Right cardiac atrium (tissue), 5 donors: ENCODE measurements at places on chromosomes 16 and 17. TPM values are rescaled to one million over a fixed set of nuclear protein-coding genes. Genes with fewer than 3 reads are reported as not detected.
A peak's percentile ranks its signal among the peaks of the same experiment; 100 is the strongest.

GRCh38 chr16:75080205-75081029, 36.2 kb downstream of the LDHD start:
- no peak for DNase-seq

DNA sequence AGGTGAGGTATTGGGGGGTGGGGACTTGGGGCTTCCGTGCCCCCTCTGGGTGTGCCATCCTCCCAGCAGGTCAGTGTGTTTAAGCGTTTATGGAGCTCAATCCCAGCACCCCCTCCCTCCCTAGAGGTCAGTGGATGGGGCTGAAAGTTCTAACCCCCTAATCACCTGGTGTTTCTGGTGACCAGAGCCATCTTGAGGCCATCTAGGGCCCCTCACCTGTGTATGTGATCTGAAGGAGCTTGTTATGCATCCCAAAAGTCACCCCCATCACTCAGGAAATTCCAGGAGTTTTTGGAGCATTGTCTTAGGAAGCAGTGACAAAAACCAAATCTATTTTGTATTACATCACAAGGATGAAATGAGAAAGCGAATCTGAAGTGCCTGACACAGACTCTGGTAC, 67.8 kb upstream of the NOL11 start:
- no peak for DNase-seq

DNA sequence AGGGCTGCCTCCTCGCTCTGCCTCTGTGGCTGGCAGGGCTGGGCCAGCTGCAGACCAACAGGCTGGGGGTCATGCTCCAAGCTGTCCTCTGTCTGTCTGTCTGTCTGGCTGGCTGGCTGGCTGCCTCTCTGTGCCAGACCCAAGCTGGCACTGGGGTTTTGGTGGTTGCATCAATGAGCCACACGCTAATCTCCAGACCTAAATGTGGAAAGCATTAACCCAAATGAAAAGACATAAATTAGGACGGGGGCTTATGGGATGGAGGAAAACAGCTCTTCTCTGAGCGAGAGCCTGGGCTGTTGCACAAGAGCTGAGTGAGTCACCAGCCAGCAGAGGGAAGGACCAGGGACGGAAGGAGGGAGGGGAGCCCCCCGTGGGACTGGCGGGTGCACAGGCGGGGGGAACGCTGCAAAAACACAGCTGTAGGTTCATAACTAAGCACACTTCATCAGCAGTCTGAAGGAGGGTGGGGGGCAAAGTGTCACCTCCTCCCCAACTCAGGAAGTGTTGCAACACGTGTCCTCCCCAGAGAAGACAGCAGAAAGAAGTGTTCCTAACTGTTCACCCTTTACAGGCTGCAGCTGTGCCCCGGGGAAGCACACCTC, 83.4 kb downstream of the GAS7 start:
- DNase-seq: peak; percentile 96

- no peak for DNase-seq
Measured at GRCh38 chr16:20349615-20350014, 2.9 kb downstream of the UMOD start.

GRCh38 chr16:84504420-84505248, at the start of gene MEAK7:
MEAK7 (minus strand) TSS chr16:84504659; CDS start chr16:84498086, 6,573 bp downstream.
- DNase-seq: peak; percentile 99

DNA sequence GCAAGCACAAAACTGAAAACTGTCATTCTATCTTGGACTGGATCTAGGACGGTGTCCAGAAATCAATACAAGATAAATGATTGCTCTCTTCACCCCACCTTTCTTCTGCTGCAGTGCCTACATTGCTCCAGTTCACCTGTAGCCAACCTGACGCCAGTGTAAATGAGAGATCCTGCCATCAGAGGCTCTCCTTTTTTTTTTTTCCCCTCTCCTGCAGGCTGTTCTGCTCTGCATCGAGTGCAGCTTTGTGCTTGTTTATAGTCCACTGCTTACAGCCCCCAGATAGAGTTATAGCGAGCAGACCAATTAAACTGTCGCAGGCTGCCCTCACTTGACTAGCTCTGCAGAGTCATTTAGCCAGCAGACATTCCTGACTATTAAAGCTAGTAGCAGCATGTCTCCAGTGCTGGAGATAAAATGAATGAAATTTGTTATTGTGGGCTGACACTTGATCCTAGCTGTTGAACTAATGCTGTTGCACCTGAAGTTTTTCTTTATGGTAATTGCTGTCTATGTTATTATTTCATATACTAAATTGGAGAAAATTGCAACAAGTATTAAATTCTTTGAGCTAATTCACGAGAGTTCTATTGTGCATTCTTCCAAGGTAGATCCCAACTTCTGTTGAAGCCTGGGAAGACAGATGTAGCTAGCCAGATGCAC, 257.1 kb downstream of the FTO start:
- DNase-seq: no peak

- DNase-seq: no peak
Measured at GRCh38 chr17:80296221-80296620, 35.6 kb downstream of the RNF213 start.

DNA sequence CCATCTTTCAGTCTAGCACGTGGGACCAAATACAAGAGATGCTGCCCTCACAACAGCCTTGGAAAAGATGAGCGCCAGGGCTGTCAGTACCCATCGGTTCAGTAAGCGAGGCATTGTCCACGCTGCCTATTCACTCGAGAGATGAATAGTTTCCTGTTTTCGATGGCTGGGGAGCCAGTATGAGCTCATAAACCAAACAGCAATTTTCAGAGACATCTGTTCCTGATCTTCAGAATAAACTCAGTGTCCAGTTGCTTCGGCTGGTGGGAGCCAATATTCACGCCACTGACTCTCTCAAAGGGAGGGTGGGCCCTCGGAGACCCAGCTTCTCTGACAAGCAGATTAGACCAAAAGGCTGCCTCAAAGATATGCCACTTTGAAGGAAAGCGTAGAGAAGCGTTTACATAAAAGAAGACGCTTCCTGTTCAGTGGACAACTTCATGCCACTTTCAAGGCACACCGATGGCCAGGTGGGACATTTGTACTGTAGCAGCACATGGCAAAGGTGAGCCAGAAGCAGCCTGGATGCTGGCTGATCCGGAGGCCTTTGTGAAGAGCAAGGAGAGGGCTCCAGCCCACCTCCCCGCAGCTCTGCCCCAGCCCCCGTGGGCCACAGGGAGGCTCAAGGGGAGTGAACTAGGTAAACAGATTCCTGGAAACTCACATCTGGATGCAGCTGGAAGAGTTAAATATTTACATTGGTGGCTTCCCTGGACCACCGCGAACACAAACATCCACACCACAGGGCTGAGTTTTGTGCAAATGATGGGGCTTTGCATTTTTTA, 6.0 kb downstream of the TIMM22 start:
- DNase-seq: peak; percentile 79

DNA sequence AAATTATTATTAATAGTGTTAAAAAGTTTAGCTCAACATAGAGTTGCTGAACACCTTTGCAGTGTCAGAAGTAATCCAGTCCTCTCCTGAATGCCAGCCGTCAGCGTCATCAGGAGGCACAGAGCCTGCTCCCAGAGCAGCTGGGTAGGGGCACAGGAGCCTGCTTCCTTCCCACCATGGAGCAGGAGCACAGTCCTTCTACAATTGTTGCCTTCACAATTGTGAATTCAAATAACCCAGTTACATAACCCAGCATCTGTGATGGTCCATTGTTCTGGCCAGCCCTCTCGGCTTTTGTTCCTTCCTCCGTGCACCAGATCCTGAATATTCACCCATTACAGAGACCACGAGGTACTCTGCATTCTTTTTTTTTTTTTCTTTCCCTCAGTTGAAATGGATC, 393.9 kb upstream of the MAF start:
- no peak for DNase-seq

- no peak for DNase-seq
Measured at GRCh38 chr17:44608727-44609435, 47.4 kb upstream of the MEIOC start.

The MT4 gene
- total RNA-seq: not detected

The CLEC19A gene
- total RNA-seq: not detected

The PYY gene
- total RNA-seq: not detected

The BFAR gene
- total RNA-seq: 32.6 TPM

The ITGAX gene
- 1.6 TPM for total RNA-seq

The CSH1 gene
- not detected for total RNA-seq

The OR1A2 gene
- not detected for total RNA-seq

The PRAC1 gene
- not detected for total RNA-seq

The ITGA2B gene
- 9.7 TPM for total RNA-seq
